Activated CD4-positive, alpha-beta memory T cell treated with anti-CD3 and anti-CD28 coated beads, Interleukin-2, amount 10 ng/mL, durations not matched to agents 7 days and 5 days (primary cell): ENCODE measurements at places on chromosomes 6 and 20.

DNA sequence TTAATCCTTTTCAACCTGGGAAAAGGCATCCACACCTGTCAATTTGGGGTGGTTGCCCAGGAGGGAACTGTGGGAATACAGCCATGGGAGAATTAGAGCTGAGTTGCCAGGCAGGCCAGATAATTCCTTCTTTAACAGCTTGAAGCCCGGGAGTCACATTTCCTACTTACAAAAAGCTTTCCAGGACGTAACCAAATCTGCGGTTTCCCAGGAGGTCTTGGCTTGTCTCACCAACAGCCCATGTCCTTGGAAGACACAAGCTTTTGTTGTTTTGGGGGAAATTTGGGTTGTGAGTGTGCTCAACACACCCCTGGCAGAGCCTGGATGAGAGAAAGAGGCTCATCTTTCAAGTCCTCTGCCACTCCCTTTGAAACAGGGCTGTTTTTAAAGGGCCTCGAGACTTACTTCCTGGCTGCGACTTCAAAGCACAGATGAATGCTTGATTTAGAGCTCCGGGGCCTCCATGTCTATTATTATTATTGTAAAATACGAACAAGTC, 465.9 kb upstream of the BTBD3 start:
- DNase-seq, result no peak

- DNase-seq, result no peak
Measured at GRCh38 chr6:55499591-55499990, 79.4 kb downstream of the HMGCLL1 start.

- DNase-seq, result no peak
Measured at GRCh38 chr6:70219943-70220613, 82.8 kb downstream of the COL9A1 start.

DNA sequence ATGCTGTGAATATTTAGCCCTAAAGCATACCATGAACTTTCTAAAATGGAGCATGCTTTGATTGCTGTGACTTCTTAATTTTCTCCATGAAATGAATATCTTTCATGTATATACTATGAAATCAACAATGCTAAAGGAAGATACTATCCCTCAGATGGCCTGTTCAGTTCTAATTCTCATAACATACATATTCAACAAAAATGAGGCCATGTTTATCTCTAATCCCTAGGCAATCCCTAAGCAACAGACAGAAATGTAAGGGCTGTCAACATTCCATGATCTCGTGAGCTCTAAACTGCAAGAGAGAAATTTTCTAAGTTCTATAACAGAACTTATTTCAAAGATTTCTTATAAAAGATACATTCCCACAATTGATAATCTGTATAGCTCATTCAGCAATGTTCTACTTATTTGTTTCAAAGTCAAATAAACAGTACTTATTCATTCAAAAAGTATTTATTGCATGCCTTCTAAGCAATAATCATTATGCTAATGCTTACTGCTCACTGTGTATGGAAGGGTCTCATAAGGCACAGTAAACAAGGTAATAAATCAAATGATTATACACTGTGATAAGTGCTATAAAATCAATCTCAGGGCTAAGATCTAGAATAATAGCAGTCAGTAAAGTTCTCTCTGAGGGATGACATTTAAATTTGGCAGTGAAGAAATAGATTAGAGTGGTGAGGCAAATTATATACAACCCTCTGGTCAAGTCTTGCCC, 492.9 kb downstream of the PHF3 start:
- no peak for DNase-seq

GRCh38 chr20:23347791-23348190, 2.8 kb upstream of the NXT1 start:
- DNase-seq, result no peak

- peak; percentile 17 for DNase-seq
Measured at GRCh38 chr6:17015144-17015543, 86.7 kb upstream of the STMND1 start.

- no peak for DNase-seq
Measured at GRCh38 chr6:130069485-130069884, 51.1 kb downstream of the L3MBTL3 start.

- no peak for DNase-seq
Measured at GRCh38 chr20:60053125-60053817, 95.0 kb downstream of the CDH26 start.

- no peak for DNase-seq
Measured at GRCh38 chr6:136737871-136738691, 54.2 kb downstream of the MAP3K5 start.

- no peak for DNase-seq
Measured at GRCh38 chr6:54601600-54602300, 244.8 kb upstream of the FAM83B start.

DNA sequence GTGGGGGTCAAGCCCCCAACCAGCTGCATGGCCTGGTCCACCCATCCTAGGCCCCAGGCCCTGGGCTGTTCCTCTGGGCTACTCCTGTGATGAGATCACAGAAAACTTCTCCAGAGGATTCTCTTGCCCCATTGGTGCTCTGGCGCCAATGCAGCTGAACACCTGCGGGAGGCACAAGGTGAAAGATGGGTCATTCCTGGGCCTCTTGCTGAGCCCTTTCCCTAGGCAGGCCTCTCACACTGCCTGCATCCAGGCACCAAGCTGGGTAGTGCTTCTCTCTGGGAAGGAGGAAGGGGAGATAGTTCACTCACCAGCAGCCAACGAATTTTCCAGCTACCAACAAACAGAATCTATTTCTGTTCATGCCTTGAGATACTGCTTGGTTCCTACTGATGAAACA, 142.1 kb downstream of the PXDC1 start:
- DNase-seq, result no peak

GRCh38 chr20:35669681-35670080, 5.0 kb upstream of the CPNE1 start:
- peak; percentile 5 for DNase-seq

- no peak for DNase-seq
Measured at GRCh38 chr6:148166339-148166968, 176.2 kb upstream of the SASH1 start.

DNA sequence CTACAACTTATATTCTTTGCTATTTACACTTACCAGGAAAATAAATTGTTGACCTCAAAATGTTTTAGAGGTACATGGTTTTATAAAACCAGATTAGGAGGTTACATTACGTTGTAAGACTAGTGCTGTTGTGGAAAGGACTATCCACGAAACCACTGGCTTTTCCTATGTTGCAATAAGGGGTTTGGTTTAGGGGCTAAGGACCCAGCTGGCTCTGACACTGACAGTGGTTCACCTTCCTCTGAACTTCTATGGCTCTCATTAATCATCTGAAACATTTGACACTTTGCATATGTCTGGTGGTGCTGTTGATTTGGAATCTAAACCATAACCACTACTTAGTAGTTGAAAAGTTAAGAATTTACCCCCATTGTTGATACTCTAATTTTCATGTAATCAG, 186.7 kb downstream of the NKAIN2 start:
- DNase-seq, result no peak

GRCh38 chr6:23783901-23784300, 342.1 kb upstream of the NRSN1 start:
- DNase-seq, result no peak

DNA sequence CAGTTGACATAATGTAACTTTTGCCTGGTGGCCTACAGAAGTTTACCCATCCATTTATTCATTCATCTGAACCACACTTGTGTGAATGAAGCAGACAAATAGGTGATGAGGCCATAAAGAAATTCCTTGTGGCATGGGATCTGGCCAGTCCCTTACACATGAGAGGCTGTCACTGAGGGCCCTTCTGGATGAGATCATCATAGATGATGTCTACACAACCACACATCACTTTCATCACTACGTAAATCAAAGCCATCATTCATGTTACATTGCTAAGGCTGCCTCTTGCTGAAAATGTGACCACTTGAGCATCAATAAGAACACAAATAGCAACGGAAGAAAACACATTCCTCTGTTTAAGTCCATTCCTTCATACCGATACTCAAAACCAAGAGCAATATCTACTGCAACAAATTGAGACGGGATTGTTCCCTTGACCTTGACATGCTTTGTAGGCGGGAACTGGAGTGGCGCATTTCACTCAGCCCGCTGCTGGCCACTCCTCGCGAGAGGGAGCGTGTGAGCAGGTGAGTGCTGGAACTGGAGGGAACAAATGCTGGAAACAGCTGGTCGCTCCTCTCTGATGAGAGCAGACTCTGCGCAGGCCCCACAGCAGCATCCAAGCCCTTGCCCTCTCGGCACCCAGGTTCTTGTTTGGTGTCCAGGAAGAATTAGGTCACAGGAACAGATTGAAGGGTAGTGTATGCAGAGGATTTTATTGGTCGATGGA, 49.3 kb downstream of the FAM50B start:
- no peak for DNase-seq
